Activated CD4-positive, alpha-beta memory T cell treated with anti-CD3 and anti-CD28 coated beads for 36 hours (primary cell): ENCODE measurements at places on chromosomes 7 and 10.

GRCh38 chr7:73799282-73800141, 29.4 kb upstream of the CLDN3 start:
- H3K27me3 ChIP-seq, result peaks cover 3% of the 10 kb centered on the region
- H3K4me1 ChIP-seq, result no peaks in the 10 kb centered on the region
- no peak for DNase-seq

- H3K36me3 ChIP-seq, result no peaks in the 10 kb centered on the region
- no peaks in the 10 kb centered on the region for H3K4me1 ChIP-seq
- no peak overlapping the region for H3K4me3 ChIP-seq
- DNase-seq, result no peak
These were observed 329.9 kb upstream of the VWC2 start for GRCh38 chr7:49443515-49443914.

GRCh38 chr7:144579687-144580086, 176.2 kb upstream of the NOBOX start:
- H3K27me3 ChIP-seq, result no peaks in the 10 kb centered on the region
- DNase-seq, result no peak
- no peaks in the 10 kb centered on the region for H3K4me1 ChIP-seq
- no peak overlapping the region for H3K4me3 ChIP-seq

- peaks cover 5% of the 10 kb centered on the region for H3K36me3 ChIP-seq
- H3K4me1 ChIP-seq, result peaks cover 16% of the 10 kb centered on the region
- no peak overlapping the region for H3K27ac ChIP-seq
- no peak for DNase-seq
These were observed 41.1 kb upstream of the DLG5 start for GRCh38 chr10:77967611-77968022.
